ENCODE measurements at places on chromosomes 13 and 19.

DNA sequence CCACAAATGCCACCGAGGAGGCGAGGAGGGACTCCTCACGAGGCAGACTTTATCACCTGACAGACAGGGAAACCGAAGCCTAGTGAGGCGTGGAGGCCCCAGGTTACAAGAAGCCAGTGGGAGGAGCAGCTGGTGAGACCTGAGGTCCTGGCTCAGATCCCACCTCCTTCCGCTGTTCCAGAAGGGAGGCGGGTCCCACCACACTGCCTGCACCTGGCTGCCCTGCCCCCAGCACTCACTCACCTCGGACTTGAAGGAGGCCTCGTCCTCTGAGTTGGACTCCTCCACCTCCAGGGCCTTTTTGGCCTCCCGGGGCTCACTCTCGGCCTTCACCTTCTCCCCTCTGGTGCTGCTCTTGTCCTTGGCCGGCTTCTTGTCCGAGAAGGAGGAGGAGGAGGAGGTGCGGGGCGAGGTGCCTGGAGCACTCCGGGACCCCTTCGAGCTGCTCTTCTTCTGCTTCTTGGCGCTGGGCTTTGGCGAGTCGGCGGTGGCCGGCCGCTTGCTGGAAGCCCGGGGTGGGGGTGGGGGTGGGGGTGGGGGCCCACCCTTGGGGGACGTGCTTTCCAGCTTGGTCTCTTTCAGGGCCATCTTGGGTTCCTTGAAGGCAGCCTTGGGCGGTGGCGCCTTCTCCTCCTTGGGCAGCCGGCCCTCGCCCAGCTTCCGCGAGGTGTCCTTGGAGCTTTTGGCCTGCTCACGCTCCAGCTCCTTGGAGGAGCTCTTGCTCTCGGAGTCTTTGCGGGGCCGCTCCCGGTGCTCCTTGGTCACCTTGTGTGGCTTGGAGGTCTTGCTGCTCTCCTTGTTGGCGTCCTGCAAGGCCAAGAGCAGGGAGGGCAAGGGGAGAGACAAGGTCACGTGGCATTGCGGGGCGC is 57.7 kb downstream of the MLLT1 start:
- DNase-seq = no peak

- no peak for DNase-seq
These were observed 221.9 kb downstream of the LIG4 start for GRCh38 chr13:107993239-107993949.

DNA sequence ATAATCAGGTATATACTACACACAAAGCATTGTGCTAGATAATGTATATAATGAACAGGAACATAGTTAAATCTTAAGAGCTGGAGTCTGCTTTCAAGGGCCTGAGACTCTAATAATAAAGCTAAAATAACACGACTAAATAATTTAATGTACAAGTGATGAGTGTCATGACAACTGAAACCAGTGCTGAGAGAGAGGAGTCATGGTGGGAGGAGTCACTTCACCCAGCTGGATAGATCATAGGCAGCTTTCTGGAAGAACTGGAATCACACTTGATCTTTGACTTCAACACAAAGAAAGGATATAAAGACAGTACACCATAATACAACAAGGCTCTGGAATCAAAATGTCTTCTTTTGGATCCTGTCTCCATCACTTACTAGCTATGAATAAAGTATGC is 7.1 kb downstream of the RBM26 start:
- no peak for DNase-seq

DNA sequence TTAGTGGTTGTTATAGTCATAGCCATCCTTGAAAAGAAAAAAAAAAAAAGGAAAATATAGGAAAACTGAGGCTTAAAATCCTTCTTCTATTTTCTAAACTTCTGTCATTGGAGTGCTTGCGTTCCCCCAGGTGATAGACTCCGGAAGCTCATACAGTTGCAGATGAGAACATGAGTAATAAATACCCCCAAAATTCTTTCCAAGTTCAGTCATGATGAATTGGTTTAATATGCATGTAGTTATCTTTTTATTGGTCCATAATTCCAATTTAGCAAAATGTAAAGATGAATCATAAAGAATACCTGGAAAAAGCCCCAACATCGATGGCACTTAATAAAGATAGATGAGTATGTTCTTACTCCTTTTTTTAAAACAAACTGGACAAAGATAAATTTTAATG is 192.3 kb downstream of the SHISA2 start:
- DNase-seq = no peak

GRCh38 chr19:47330466-47330869 is 1.5 kb upstream of the C5AR2 start:
- DNase-seq = no peak

DNA sequence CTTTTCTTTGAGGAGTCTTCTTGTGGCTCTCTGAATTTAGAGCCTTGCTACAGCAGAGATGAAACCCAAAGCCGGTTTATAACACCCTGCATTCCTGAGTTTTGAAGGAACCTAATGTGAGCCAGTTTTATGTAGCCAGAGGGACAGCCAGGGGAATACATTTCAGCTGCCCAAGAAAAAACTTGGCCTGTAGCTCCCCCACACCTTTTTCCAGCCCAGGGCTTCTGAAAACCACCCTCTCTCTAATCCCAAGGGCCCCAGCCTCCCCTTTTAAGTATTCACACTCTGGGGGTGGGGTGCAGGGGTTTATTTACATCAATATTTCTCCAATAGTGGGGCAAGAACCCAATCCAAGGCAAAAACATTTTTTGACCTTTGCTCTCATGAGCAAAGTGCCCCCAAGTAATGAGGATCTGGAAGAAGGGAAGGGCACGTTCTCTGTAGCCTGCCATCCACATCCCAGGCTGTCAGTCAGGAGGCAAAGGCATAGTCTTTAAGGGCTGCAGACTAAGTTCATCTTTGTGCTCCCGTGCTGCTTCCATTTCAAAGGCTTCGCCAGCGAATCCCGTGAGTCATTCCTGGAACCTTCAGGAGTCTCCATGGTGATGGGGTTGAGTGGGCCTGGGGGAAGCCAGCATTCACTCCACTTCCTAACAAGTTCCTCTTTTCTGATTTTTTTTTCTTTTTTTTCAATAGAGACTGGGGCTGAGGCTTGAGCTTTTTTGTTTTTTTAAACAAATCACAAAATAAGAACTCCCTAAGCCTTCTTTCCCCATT is 33.2 kb upstream of the MEDAG start:
- no peak for DNase-seq

GRCh38 chr13:25762281-25762680 is 289.5 kb downstream of the SHISA2 start:
- DNase-seq = no peak

- no peak for DNase-seq
These were observed 24.6 kb downstream of the TPT1 start for GRCh38 chr13:45316338-45316737.

- DNase-seq = no peak
These were observed 238.2 kb downstream of the B3GLCT start for GRCh38 chr13:31437975-31438374.

GRCh38 chr13:107450431-107450830 is 764.9 kb downstream of the LIG4 start:
- no peak for DNase-seq

GRCh38 chr19:45922281-45922680 is 7.7 kb upstream of the NANOS2 start:
- no peak for DNase-seq

DNA sequence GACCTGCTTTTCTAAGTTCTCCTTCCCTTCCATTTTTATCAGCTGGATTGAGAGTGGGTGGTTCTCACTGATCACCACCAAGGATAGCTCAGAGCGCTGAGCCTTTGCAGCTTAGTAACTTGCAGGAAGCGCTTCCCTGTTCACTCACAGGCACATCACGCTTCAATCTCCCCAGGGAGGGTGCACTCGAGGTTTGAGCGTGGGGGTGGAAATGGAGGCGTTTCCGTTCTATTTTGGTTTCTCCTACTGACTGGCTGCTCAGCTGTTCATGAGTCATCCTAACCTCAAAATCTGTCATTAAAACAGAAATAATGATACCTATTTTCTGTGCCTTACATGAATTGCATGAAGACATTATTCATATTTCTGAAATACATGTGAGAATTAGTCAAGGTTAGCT is 292.1 kb downstream of the SPRY2 start:
- no peak for DNase-seq

DNA sequence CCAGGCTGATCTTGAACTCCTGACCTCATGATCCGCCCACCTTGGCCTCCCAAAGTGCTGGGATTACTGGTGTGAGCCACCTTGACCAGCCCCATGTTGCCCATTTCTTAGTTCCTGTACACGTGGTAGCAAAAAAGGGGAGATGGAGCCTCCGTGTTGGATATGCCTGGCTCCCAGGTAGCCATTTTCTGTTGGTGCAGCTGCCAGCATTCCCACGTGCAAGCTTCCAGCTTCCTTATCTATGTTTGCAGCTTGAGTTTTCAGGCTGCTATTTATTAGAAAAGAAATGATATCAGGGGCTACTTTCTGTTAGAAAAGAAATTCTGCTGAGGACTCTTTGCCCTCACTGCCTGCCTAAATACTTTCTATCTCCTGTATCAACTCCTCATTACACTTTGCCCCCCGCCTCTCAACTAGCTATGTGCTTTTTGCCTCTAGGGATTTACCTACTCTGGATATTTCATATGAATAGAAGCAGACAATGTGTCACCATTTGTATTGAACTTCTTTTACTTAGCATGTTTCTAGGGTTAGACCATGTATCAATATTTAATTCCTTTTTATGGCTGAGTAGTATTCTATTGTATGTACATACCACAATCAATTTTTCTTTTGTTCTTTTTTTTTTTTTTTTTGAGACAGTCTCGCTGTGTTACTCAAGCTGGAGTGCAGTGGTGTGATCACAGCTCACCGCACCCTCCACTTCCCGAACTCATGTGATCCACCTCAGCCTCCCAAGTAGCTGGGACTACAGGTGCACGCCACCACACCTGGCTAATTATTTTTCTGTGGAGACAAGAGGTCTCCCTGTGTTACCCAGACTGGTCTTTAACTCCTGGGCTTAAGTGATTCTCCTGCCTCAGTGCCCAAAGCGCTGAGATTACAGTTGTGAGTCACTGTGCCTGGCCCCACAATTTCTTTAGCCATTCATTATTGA is 3.4 kb upstream of the TMED1 start:
- DNase-seq = no peak

- DNase-seq = no peak
These were observed 7.0 kb downstream of the GNA15 start for GRCh38 chr19:3142781-3143337.

DNA sequence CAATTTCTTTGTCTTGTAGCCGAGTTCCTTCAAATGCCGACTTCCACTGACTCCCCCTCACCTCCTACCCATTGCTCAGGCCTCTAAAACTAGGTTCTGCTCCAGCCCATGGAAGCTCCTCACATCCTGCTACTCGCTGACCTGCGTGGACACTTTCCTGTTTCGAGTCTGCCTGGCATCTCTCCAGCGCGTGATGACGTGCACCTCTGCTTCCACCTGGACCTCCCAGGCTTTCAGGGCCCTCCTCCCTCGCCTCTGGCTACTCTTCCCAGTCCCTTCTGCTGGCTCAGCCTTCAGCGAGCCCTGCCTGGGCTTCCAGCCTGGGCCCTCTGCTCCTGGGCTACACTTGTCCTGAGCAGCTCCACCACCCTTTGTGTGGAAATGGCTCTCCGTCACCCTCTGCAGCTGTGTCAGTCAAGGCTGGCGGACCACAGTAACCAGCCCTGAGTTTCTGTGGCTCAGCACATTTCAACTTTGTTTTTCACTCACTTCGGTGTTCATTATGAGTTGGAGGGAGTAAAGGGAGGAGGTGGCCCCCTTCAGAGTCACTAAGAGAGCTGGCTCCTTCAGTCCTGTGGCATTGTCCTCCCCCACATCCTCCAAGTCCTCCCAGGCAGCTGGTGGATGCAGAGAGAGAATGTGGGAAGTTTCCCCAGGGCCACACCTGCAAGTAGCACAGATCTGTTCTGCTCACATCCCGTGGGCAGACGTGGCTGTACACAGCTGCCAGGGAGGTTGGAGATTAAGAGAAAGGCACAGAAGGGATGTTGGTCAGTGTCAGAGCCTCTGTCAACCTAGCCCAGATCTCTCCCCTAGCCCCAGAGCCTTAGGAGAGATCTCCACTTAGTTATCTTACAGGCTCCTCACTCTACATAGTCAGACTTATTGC is 49.4 kb downstream of the SERP2 start:
- no peak for DNase-seq

- DNase-seq = no peak
These were observed 412.4 kb downstream of the SUCLA2 start for GRCh38 chr13:47588676-47589075.

- DNase-seq = no peak
These were observed 111.5 kb downstream of the DNAJC15 start for GRCh38 chr13:43134868-43135267.

GRCh38 chr19:36245210-36246005 is 30.5 kb downstream of the ZNF146 start:
- DNase-seq = peak; percentile 7

DNA sequence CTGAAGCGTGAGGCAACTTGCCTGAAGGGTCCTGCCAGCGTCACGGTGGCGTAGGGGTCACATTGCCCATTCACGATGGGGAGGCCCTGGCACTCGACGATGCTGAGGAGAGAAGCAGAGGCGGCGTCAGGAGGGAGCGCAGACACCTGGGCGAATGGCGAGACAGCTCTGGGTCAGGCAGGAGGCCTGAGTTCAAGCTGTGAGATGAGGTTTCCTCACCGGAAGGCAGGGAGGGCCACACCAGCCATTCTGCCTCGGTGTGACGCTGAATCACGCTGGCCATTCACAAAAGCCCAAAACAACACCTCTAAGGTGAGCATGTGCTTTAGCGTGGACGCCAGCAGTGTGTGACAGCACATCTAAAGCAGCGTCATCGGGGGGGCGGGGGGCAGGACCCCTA is 54.0 kb upstream of the C13orf46 start:
- DNase-seq = no peak

DNA sequence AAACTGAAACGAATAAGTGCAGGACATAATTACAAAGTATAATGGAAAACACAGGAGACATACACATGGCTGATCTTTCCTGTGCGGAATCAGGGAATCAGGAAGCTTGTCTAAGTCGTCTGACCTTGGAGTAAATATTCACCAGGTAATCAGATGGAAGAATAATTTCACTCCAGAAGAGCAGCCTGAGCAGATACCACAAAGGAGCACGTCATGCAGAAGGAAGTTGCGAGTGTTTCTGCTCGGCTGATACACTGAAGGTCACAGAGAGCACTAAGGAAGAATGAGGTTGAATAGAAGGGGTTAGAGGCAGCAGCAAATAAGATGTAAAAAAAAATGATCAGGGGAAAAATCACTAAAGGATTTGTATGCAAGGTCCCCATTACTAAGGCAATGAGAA is 122.3 kb upstream of the GPC6 start:
- no peak for DNase-seq

GRCh38 chr13:29713839-29714238 is 118.4 kb upstream of the SLC7A1 start:
- DNase-seq = no peak

DNA sequence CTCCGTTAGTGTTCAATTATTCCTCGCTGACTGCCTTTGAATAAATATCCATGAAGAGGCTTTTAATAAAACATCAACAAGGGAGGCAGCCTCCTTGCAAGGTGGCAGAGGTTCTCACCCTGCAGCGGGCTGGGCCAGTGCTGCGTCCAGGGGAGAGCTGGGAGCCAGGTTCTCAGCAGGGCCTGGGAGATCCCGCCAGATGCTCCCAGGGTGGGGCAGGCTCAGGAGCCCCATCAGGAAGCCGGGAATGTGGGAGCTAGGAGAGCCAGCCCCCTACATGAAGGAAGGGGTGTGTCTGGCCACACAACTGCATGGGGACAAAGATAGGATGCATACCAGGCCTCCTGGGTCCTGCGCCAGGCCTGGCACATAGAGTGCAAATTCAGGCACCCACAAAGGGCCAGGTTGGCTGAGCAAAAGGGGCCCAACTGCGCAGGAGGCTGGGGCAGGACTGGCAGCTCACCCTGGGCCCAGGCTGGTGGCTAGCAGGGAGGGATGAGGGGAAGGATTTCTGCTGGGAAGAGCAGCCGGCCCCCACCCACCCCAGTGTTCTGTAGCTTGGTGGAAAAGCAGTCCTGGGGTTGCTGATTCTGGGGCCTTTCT is 22.8 kb downstream of the VSTM2B start:
- no peak for DNase-seq

Measured in NCI-H748 treated with DMSO at 0.1 percent for 48 hours (cell line).